ENCODE measurements at places on chromosomes 7 and 10. TPM values are rescaled to one million over a fixed set of nuclear protein-coding genes. Genes with fewer than 3 reads are reported as not detected.

Gene OR9A2
- not detected for total RNA-seq

- no peak for DNase-seq
These were observed 58.6 kb upstream of the ZPBP start for GRCh38 chr7:50151661-50152060.

GRCh38 chr10:47207894-47208469, 92.0 kb upstream of the GDF10 start:
- DNase-seq = no peak

GRCh38 chr7:23356726-23357125, 57.6 kb downstream of the MALSU1 start:
- no peak for DNase-seq

- no peak for DNase-seq
These were observed 40.3 kb downstream of the ARHGAP22 start for GRCh38 chr10:48564466-48565160.

- no peak for DNase-seq
These were observed 411.4 kb downstream of the TNS3 start for GRCh38 chr7:47170516-47170915.
